ENCODE measurements at places on chromosomes 4 and X. TPM values are rescaled to one million over a fixed set of nuclear protein-coding genes. Genes with fewer than 3 reads are reported as not detected.

DNA sequence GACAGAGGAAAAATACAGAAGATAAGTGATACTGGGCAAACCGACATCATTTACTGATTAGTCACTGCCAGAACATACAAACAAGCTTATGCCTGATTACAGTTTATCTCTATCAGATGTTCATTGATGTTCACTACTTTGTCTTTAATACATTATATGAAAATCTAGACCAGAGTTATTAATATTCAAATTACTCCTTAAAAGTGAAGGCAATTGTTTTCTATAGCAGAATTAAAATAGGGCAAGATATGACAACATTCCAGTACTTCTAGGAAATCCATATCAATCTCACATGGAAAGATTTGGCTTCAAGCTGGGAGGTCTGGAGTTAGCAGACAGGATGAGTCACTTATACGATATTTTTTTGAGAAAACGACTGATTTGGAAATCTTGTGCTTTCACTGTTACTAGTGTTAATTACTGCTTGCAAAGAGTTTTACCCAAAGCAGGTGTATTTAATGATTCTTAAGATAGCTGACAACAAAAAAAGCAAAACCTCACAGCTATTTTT is 31.8 kb downstream of the HPGD start:
- no peaks in the 10 kb centered on the region for H3K4me1 ChIP-seq
- no peaks in the 10 kb centered on the region for H3K36me3 ChIP-seq
- no peak overlapping the region for H3K4me3 ChIP-seq

DNA sequence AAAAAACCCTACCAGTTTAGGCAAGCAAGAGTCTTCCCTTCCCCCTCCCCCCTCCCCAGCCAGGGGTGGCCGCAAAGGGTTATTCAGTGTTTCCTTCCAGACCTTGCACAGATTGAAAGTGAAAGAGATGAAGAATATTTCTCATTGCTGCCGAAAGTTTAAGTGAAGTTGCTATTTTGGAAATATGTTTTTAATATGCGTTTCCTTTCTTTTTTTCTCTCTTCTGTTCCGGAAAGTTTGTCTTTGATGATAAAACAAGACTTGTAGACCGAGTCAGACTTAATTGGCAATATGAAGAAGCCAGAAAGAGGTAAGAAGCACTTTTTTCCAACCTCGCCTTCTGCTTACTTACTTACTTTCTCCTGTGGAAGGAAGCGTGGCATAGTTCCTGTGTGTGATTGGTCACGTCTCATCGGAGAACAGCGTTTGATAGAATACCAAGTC is 58.5 kb upstream of the CLCN4 start:
- no peaks in the 10 kb centered on the region for H3K36me3 ChIP-seq

Gene PAGE3
- total RNA-seq, result not detected

GRCh38 chrX:68647156-68647957 is at the start of gene STARD8:
Gene STARD8, plus strand, starts transcription at chrX:68647666. Its CDS starts 217 bp downstream, at chrX:68647883.
- H3K27me3 ChIP-seq, result no peaks in the 10 kb centered on the region
- no peaks in the 10 kb centered on the region for H3K4me1 ChIP-seq
- no peaks in the 10 kb centered on the region for H3K36me3 ChIP-seq
- H3K27ac ChIP-seq, result peak within 1 kb of the TSS; percentile 43
- peak; percentile 52 for DNase-seq

Data from uterus (tissue), 4 donors.